ENCODE measurements at places on chromosomes 12 and 14. TPM values are rescaled to one million over a fixed set of nuclear protein-coding genes. Genes with fewer than 3 reads are reported as not detected.
A peak's percentile ranks its signal among the peaks of the same experiment; 100 is the strongest.

DNA sequence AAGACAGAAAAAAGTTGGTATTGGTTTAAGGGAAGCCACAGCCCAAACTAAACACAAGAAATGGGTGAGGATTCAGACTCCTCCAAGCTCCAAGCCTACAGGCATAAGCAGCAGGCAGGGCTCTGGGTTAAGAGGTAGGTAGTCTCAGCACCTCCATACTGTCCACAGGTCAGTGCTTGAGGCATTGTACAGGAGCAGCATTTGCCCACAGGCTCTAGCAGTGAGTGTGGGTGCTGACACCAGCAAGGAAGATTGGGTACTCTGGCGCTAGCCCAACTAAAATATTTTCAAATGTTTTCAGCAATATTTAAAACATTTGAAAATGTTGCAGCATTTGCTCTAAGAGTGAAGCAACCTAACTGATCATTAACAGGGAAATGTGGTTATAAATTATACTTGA is 33.1 kb downstream of the FERMT2 start:
- no peak overlapping the region for H3K4me3 ChIP-seq
- H3K4me1 ChIP-seq: peaks cover 17% of the 10 kb centered on the region
- H3K36me3 ChIP-seq: peaks cover 5% of the 10 kb centered on the region
- no peaks in the 10 kb centered on the region for H3K27me3 ChIP-seq

DNA sequence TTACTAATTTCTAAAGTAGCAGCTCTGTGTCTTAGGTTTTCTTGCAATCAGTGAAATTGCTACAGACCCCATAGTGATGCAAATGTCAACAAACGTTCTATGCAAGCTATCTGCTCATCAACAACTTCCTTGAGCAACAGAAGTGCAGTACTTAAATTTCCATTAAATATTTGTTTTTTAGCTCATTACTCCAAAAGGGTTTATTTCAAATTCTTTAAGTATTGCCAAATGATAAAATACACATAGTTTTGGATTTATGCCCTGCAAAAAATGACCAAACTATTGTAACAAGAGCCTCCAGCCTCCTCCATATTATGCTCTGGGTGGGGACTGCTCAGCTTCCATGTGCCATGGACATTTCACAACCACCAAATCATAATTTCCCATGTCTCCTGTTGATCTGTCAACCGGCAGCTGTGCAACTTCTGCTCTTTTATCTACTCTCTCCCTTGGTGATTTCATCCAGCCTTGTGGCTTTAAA is 4.4 kb downstream of the BDKRB1 start:
- H3K36me3 ChIP-seq: no peaks in the 10 kb centered on the region
- H3K27ac ChIP-seq: no peak overlapping the region
- DNase-seq: no peak

The C12orf50 gene
- not detected for total RNA-seq

GRCh38 chr12:10182354-10183049 is 3.7 kb downstream of the TMEM52B start:
- H3K4me3 ChIP-seq: no peak overlapping the region
- H3K4me1 ChIP-seq: peaks cover 11% of the 10 kb centered on the region
- H3K36me3 ChIP-seq: no peaks in the 10 kb centered on the region
- no peak for DNase-seq
- H3K27ac ChIP-seq: no peak overlapping the region

GRCh38 chr14:75824318-75824717 is 157.5 kb downstream of the TGFB3 start:
- H3K4me3 ChIP-seq: no peak overlapping the region
- H3K36me3 ChIP-seq: no peaks in the 10 kb centered on the region
- no peaks in the 10 kb centered on the region for H3K4me1 ChIP-seq
- no peak overlapping the region for H3K27ac ChIP-seq
- no peaks in the 10 kb centered on the region for H3K27me3 ChIP-seq

DNA sequence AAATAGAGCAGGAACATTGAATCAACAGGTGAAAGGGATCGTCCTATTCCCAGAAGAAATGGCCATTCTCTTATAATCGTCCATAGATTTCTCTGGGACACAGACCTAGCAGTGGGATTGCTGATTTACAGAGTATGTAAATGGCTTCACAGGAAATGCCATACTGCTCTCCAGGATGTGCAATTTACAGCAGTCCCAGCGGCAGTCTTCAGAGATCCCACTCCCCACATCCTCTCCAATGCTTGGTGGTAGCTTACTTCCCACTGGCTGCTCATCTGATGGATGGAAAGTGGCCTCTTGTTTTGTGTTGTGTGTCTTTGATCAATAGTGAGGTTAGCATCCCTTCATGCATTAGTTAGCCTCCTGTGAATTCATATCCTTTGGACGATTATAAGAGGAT is 58.1 kb upstream of the PRMT8 start:
- peaks cover 44% of the 10 kb centered on the region for H3K4me1 ChIP-seq
- DNase-seq: no peak
- H3K27me3 ChIP-seq: peaks cover 9% of the 10 kb centered on the region
- no peak overlapping the region for H3K4me3 ChIP-seq

The FRMD6 gene
- total RNA-seq: 21.8 TPM

- no peaks in the 10 kb centered on the region for H3K27me3 ChIP-seq
- no peak for DNase-seq
- no peak overlapping the region for H3K4me3 ChIP-seq
- H3K4me1 ChIP-seq: peaks cover 41% of the 10 kb centered on the region
Measured at GRCh38 chr12:19643635-19644034, 204.3 kb downstream of the AEBP2 start.

DNA sequence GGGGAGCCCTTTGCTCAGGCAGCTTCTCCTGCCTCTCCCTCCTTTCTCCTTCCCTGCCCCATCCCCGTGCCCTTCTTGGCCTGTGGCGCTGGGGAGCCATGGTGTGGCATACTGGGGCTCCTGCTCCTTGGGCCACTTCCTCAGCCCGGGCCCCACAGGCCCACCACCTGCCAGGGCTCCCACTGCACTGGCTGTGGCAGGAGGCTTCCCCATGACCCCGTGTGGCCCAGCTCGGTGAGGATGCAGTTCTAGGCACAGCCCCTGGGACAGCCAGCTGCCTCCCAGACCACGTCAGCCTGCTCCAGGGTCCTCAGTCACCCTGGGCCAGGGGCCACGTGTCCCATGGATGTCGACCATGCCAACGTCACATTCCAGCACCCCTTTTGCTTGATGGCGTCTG is 13.0 kb upstream of the AMN start:
- peaks cover 28% of the 10 kb centered on the region for H3K36me3 ChIP-seq
- no peaks in the 10 kb centered on the region for H3K4me1 ChIP-seq
- DNase-seq: no peak
- no peak overlapping the region for H3K27ac ChIP-seq
- no peaks in the 10 kb centered on the region for H3K27me3 ChIP-seq
- H3K4me3 ChIP-seq: no peak overlapping the region

- peaks cover 18% of the 10 kb centered on the region for H3K4me1 ChIP-seq
- H3K27ac ChIP-seq: no peak overlapping the region
- H3K27me3 ChIP-seq: no peaks in the 10 kb centered on the region
- no peak overlapping the region for H3K4me3 ChIP-seq
Measured at GRCh38 chr12:109950625-109951024, 45.5 kb downstream of the GIT2 start.

- H3K27ac ChIP-seq: peak overlapping the region; percentile 93
- H3K27me3 ChIP-seq: no peaks in the 10 kb centered on the region
- no peaks in the 10 kb centered on the region for H3K36me3 ChIP-seq
- no peak for DNase-seq
- H3K4me3 ChIP-seq: no peak overlapping the region
Measured at GRCh38 chr14:89720076-89720687, 234.3 kb downstream of the EFCAB11 start.

The KERA gene
- not detected for total RNA-seq

DNA sequence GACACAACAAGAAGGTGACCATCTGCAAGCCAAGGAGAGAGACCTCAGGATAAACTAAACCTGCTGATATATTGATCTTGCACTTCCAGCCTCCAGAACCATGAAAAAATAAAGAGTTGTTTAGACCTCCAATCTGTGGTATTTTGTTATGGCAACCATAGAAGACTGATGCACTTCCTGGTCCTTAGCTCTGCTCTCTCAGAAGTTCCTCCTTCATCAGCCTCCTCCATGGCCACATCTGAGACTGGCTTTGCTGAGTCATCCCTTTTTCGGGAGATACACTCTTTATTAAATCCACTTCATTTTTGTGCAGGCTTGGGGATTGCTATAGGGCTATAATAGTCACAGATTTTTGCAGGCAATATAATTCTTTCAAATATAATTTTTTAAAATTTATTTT is 89.6 kb upstream of the ATF7IP start:
- H3K36me3 ChIP-seq: peaks cover 6% of the 10 kb centered on the region
- H3K27ac ChIP-seq: no peak overlapping the region
- no peak for DNase-seq

- peaks cover 15% of the 10 kb centered on the region for H3K27me3 ChIP-seq
- peaks cover 2% of the 10 kb centered on the region for H3K36me3 ChIP-seq
- DNase-seq: peak; percentile 88
- H3K27ac ChIP-seq: no peak overlapping the region
- H3K4me1 ChIP-seq: peaks cover 10% of the 10 kb centered on the region
- peak overlapping the region; percentile 79 for H3K4me3 ChIP-seq
Measured at GRCh38 chr12:569803-570434, 93.3 kb downstream of the NINJ2 start.

DNA sequence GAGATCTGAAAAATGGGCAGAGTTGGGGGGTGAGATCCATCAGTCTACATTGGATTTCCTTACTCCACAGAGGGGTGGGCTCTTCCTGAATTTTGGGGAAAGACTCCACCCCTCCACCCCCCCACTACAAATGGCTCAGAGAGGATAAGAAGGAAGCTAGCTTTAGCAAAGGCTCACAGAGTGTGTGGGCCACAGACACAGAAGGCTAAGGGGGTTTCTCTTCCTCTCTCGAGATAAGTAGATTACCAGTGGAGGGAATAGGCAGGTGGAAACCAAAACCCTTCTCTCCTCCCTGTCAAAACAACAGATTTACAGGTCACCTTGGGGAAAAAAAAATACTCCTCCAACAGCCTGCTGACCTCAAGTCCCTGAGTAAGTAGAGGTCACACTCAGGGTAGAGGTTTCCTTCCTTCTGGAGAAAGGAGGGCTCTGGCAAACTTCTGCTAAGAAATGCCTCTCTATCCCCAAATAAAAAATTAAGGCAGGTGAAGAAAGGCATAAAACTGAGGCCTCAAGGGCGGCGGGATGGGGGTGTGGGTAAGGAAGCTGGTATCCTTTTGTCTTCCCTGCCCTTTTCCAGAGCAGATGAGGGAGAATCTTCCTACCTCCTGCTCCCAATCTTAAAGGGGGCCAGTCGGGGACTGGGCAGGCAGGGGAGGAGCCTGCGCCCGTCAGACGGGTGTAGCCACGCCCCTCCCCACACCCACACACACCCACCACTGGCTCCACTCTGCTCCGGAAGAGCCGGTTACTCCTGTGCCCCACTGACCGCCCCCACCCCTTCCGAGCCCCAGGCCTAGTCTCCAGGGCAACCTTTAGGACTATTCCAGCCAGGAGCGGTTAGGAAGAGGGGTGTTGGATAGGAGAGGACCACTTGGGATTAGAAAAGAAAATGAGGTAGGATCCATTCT is 1.9 kb upstream of the BAZ2A start:
- DNase-seq: peak; percentile 82
- no peaks in the 10 kb centered on the region for H3K27me3 ChIP-seq
- peaks cover 58% of the 10 kb centered on the region for H3K4me1 ChIP-seq

The SLC5A8 gene
- 0.07 TPM for total RNA-seq

The TAS2R46 gene
- total RNA-seq: 0.85 TPM

- peaks cover 78% of the 10 kb centered on the region for H3K36me3 ChIP-seq
- no peak overlapping the region for H3K27ac ChIP-seq
Measured at GRCh38 chr12:94322346-94322745, 137.3 kb downstream of the CEP83 start.

The GPR135 gene
- total RNA-seq: 1.6 TPM

- H3K27me3 ChIP-seq: no peaks in the 10 kb centered on the region
- DNase-seq: no peak
- no peak overlapping the region for H3K4me3 ChIP-seq
- H3K27ac ChIP-seq: no peak overlapping the region
Measured at GRCh38 chr14:39581474-39581873, 149.2 kb upstream of the FBXO33 start.

GRCh38 chr14:94867946-94868771 is 98.2 kb upstream of the GSC start:
- no peak for DNase-seq
- H3K4me1 ChIP-seq: peaks cover 13% of the 10 kb centered on the region
- no peaks in the 10 kb centered on the region for H3K36me3 ChIP-seq

DNA sequence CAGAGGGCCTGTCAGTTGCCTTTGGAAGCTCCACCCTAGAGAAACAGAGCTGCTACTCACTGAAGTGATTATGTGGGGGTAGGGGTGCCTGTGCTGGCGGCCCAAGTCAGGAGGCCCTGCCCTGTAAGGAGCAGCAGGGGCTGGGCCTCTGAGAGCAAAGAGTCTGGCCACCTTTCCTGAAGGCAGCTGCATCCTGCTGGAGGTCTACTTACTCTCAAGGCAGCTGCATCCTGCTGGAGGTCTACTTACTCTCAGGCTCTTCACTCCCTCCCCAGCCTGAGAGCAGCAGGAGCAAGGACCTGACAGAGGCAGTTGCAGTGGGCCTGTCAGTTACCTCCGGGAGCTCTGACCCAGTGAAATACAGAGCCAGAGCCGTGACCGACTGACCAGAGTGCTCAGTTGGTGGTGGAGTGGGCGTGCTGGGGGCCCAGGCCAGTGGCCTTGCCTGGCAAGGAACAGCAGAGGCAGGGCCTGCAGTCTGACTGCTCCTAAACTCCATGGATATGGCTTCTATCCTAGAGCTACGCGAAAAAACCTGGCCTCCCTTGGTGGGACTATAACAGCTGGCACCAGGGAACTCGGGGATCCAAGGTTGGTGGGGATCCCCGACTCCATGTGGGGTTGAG is 32.3 kb downstream of the RAD51B start:
- H3K4me3 ChIP-seq: no peak overlapping the region
- no peaks in the 10 kb centered on the region for H3K36me3 ChIP-seq
- H3K27ac ChIP-seq: no peak overlapping the region
- no peaks in the 10 kb centered on the region for H3K4me1 ChIP-seq
- no peaks in the 10 kb centered on the region for H3K27me3 ChIP-seq
- no peak for DNase-seq

The SYT10 gene
- total RNA-seq: 0.78 TPM

The HOXC13 gene
- total RNA-seq: not detected
